ENCODE measurements at places on chromosomes 12 and 14.

DNA sequence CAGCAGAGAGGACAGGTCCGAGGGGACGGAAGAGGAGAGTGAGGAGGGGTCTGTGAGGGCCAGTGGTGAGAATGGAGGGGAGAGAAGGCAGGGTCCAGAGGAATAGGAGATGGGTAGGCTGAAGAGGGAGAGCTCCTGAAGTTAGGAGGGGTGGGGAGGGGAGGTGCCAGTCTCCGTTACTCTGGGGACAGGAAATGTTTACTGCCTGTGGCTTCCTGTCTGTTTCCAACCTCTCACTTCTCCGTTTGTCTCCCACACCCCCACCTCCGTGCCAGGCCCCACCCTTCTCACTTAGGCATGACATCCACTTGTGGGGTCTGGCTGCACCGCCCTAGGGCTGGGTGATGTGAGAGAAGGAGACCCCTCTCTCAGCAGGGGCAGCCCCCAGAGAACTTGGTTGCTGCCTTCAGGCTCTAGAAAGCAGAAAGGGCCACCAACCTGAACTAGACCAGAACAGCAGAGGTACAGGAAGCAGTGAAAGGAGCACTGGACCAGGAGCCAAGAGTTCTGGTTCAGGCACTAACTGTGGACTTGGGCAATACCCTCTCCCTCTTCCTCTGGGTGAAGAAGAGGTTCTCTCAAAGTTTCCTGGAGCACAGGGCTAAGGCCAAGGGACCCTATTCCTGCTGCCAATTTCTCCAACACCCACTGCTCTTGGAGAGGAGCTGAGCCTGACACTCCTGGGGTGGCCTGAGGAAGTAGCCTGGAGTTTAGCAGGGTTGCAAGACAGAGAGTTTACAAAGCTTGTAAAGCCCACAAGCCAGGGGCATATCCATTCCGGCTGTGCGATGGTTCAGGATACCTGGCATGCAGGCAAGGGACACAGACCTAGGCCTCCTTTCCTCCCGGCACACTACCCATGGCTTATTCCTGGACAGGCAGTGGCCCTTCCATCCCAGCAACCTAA, 5.5 kb downstream of the ITGA5 start:
- DNase-seq, result peak; percentile 80

GRCh38 chr14:68760761-68761160, 32.1 kb downstream of the ZFP36L1 start:
- DNase-seq, result no peak

DNA sequence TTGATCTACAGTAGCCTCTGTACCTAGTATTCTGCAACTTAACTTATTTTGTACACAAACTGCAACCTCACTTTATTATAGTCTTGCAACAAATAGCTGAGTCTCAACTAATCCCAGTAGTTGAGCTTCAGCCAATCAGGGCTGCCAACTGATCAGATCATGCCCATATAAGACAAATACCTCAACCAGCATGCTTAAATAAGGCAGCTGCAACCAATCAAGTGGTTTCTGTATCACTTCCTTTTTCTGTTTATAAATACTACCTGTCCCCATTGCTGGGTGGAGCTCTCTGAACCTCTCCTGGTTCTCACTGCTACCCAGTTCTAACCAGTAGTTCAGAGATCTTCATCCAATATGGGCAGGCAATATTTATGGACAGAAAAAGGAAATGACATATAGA, 248.5 kb upstream of the FBXO33 start:
- DNase-seq, result no peak

GRCh38 chr12:116502989-116503496, 56.1 kb upstream of the MAP1LC3B2 start:
- DNase-seq, result no peak

DNA sequence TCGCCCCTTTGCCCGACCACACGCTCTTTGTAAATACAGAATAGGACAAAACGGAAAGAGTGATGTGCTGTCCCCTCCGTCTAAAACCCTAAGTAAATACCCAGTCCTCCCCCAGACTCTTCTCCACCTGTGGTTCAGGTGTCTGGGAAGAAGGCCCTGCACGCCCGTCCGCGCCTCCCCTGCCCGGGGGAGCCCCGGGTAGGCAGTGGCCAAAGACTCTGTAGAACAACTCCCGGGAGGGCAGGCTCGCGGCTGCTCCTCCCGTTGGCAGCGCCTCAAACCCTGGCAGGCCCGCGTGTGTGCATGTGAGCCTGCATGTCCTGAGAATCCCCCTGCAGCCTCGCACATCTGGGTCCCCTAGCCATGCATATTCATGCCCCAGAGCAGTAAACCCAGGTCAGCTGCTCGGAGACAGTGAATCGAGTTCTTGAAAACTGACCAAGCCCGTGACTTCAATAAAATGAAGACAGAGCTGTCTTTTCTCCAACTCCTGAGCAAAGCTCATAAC, 165.8 kb downstream of the MON2 start:
- peak; percentile 67 for DNase-seq

GRCh38 chr14:104795781-104796686, 486 bp upstream of the AKT1 start:
- peak; percentile 79 for DNase-seq

DNA sequence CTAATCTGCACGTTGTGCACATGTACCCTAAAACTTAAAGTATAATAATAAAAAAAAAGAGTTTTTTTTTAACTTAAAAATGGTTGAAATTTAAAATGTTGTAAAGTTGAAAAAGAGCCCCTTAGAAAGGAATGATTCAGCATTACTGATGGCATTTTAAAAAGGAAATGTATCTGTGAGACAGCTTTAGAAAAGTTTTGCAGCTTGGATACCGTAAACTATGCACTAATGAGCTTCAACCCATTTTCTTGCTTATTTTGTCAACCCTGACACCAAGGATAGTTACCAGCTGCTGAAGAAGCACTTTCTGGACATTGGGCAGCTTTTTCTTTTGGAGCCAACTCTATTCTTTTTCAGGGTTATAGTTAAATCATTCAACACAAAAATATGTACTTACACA, 4.3 kb downstream of the BICD1 start:
- no peak for DNase-seq

DNA sequence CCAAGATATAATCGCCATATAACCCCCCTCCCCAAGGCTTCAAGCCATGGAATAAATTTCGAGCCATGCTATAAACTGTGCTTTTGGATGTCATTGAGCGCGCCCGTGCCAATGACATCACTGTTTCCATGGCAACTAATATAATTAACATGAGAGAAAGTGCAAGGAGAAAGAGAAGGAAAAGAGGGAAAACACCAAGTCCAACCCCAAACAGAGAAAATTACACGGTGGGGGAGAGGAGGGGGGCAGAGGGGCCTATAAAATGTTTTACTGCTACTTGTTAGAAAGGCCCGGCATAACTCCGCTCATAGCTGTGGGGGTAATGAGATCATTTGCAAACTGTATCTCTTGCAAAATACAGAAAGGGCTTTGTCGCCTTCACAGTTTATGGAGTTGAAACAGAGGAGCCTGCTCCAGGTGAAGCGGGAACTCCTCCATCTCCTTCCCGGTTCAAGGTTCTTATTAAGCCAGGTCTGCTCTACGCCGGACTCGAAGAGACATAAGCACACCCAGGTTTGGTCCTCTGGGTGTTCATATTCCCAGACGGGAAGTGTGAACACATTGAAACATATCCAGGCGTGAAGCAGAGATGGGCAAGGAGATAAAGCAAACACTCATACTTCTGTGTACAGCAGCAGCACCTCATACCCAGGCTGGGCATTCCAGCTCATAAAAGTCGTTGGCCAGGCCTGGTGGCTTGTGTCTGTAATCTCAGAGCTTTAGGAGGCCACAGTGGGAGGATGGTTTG, 99.1 kb upstream of the MAP1LC3B2 start:
- no peak for DNase-seq

- DNase-seq, result no peak
Observed at GRCh38 chr12:104426926-104427546, 29.7 kb upstream of the CHST11 start.

- no peak for DNase-seq
Observed at GRCh38 chr12:105698075-105698474, 367.6 kb downstream of the C12orf75 start.

DNA sequence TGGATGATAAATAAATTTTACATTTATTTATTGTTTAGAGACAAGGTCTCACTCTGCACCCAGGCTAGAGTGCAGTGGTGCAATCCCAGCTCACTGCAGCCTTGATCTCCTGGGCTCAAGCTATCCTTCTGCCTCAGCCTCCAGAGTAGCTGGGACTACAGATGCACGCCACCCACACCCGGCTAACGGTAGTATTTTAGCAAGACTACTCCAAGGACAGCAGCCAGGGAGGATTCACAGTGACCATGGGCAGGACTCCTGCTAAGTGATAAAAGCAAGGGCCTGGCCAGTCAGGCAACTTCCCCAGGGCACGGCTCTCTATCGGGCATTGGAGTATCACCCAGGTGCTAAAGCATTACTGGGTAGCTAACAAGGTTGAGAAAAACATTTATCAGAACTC, 55.4 kb downstream of the ARL6IP4 start:
- no peak for DNase-seq

DNA sequence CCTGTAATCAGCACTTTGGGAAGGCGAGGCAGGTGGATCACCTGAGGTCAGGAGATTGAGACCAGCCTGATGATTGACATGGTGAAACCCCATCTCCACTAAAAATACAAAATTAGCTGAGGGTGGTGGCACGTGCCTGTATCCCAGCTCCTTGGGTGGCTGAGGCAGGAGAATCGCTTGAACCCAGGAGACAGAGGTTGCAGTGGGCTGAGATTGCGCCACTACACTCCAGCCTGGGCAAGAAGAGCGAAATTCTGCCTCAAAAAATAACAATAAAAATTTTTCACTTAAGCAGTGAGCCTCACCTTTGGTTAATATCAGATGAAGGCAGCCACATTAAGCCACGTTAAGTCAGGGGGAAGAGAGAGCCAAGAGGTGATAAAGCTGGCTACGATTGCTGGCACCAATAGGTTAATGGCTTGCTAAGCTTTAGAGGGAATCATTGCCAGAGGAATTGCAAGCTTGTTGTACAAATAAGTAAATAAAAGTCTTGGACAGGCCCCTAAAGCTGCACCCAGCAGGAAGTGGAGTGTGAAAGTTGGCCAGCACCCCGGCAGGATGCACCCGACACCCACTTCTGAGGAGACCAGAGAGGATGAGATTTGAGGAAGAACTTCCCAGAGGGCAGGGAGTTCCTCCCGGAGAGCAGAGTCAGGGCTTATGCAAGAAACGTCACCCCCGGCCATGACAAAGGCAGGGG, 41.3 kb upstream of the TESC start:
- DNase-seq, result no peak

- DNase-seq, result no peak
Observed at GRCh38 chr12:120465756-120466155, 3.8 kb downstream of the SRSF9 start.

- no peak for DNase-seq
Observed at GRCh38 chr12:64187370-64187769, 34.7 kb downstream of the KICS2 start.

DNA sequence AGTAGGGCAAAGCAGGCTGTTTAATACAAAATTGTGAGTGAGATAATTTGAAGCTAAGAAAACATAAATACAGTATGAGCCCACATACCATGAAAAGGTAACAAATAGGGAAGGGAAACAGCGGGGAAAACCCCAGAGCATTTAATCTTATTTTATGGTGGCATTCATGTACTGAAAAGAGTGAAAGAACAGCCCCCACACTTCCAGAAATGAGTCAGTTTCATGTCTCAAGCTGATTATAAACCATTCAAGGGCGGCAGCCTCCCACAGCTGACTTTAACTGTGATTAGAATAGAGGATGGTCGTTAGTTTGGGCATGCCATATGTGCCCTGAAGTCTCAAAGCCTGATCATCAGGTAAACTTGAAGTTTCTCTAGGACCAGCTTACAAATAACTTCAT, 64.5 kb downstream of the FOXG1 start:
- no peak for DNase-seq

DNA sequence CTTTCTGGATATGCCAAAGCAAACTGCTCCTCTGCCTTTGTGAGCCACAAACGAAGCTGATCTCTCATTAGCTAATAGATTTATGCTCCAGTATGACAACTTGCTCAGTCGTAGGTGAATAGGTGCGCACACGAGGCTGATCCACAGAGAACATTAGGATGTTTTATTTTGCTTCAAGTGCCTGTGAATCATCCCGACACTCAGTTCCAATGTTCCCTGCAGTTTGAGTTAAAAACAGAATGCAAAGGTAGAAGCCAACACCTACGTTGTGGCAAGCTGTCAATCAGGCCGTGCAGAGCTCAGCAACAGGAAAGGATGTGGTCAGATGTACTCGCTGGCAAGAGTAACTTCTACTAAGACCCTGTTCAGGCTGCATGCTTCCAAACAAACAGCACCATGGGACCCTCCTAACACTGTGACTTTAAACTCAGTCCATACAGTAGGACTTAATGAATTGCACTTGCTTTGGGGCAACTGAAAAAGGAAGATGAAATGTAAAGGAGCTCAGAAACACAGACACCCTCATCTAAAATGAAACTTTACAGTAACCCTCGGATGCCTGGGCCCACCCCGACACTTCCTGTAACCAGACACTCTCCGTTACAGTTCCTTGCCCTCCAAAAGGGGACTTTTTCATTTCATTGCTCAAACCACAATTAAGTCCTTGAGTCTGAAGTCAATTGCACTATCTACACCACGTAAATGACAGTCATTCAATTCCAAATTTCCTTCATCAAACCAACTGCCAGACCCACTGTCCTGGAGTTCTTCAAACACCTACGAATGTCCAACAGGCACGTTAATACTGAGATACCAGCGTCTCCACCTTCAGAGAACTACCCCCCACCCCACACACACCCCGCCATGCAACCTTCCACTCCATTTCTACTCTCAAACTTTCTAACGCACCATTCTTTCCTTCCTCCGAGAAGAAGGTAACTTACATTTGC, 1.6 kb downstream of the CCDC88C start:
- DNase-seq, result peak; percentile 83

GRCh38 chr14:76191297-76191696, 39.6 kb downstream of the GPATCH2L start:
- DNase-seq, result no peak

DNA sequence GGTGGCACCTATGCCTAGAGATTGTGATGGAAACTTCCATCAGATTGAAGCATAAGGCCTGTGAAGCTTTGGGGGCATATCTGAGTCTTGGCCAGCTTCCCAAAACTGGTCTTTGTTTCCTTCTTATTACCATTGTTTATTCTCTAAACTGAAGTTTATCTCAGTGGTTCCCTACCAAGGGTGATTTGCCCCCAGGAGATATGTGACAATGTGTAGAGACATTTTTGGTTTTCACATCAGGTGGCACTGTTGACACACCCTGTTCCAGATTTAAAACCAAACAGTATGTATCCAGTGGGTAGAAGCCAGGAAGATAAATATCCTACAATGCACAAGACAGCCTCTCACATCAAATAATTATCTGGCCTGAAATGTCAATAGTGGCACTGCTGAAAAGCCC, 22.1 kb downstream of the RASSF9 start:
- DNase-seq, result no peak

DNA sequence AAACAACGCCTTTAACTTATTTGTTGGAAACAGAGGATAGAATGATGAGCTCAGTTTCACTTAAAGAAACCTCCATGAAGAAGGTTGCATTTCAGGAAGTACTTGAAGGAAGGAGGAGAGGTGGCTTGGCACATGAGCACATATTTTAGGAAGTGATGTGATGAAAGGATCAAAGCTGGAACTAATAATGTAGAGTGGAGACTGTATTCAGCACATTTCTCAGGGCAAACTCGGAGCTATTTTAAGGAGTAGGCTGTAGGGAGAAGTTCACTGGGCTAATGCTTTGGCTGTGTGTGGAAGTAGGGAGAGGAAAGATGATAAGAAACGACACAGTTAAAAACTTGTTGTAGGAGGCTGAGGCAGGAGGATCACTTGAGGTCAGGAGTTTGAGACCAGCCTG, 272.8 kb downstream of the AKAP6 start:
- DNase-seq, result no peak

- DNase-seq, result no peak
Observed at GRCh38 chr12:89370421-89370831, 18.1 kb upstream of the DUSP6 start.

GRCh38 chr14:42642787-42643186, 1036.1 kb downstream of the LRFN5 start:
- no peak for DNase-seq

Measured in activated CD8-positive, alpha-beta memory T cell treated with anti-CD3 and anti-CD28 coated beads for 24 hours (primary cell).